ENCODE measurements at places on chromosomes 6 and 20.

DNA sequence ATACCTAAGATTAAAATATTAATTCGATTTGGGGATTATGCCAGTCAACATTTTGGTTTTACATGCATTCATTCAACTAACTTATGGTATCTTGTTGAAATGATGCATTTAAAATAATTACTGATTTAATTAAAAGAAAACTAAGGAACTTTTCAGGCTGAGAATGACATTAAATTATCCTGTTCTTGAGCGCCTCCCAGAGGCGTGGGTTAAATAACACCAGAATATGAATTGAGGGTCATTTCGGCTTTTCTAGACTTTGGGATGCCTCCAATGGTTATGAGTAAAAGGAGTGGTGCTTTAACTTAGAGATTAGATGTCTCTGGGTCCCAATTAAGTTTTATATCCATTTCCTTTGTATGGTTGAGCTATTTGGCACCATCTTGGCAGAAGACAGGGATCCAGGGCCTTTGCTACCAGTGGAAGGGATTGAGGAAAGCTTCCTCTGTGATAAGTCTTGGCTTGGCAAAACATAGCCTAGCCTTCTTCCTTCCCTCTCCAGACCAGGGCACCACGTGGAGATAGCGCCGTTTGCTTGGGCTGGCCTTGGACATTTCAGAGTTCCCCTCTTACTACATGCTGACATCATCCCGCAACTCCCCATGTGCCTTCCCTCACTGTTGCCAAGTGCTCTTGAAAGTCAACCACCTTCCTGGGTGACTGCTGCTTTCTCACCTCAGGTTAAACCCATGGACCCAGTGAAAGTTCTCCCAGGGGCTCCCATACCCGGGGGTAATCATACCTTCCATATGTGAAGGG is 28.7 kb downstream of the GNAS start:
- no peak for DNase-seq

GRCh38 chr6:2855061-2855519 is 13.4 kb upstream of the SERPINB1 start:
- DNase-seq = no peak

DNA sequence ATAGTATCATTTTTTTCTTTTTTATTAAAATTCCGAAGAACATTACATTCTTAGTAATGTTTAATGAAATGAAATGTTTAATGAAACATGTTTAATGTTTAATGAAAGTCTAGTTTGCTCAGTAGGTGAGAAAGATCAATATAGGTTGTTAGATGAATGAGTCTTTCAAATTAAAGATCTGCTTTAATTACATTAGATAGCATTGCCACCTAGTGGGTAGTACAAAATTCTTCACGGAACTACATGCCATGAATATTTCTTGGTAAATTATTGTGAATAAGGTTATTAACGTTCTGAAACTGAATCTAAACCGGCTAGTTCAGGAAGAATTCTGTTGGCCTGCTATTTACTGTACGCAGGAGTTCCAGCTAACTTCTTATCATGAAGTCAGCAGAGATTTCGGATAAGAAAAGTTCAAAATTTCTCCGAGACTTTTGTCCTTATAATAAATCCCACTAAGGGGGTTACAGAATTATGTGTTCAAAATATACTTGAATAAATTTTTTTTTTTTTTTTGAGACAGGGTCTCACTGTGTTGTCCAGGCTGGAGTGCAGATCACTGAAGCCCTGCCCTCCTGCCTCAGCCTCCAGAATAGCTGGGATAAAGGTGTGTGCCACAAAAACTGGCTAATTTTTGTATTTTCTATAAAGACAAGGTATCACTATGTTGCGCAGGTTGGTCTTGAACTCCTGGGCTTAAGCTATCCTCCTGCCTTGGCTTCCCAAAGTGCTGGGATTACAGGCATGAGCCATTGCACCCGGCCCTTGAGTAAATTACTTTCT is 7.9 kb upstream of the GMNN start:
- DNase-seq = peak; percentile 25

DNA sequence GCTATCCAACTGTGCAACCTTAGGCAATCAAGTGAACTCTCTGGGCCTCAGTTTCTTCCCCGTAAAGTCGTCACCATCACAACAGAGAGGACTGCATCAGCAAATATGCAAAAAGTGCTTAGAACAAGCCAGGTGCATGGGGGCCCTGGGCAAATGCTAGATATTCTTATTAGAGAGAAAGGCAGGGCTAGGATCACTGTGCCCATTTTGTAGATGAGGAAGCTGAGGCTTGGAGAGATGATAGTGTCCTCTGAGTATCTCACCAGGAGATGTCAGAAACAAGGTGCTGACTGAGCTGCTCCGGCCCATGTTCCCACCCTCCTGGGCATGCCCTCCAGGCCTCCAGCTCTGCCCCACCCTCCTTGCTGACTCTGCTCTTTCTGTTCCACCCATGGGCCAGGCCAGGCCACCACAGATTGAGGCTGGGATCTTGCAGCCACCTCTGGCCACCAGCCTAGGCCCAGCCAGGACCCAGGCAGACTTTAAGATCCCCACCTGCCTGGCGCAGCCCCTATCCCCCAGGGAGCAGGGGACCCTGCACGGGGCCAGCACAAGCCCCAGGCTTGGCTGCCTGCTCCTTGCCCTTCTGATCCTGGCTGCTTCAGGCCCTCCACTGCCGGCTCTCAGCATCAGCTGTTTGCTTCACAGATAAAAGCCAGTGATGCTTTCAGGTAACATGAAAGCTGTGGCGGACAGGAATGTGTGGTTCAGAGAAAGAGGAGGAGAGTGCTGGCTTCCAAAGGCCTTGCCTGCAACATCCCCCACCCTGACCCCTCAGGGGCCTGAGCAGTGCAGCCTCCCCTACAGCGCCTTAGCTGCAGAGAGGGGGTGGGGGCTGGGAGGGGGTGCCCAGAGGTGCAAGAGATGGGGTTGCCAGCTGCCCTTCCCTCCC is 47.6 kb downstream of the GRM4 start:
- DNase-seq = peak; percentile 61

DNA sequence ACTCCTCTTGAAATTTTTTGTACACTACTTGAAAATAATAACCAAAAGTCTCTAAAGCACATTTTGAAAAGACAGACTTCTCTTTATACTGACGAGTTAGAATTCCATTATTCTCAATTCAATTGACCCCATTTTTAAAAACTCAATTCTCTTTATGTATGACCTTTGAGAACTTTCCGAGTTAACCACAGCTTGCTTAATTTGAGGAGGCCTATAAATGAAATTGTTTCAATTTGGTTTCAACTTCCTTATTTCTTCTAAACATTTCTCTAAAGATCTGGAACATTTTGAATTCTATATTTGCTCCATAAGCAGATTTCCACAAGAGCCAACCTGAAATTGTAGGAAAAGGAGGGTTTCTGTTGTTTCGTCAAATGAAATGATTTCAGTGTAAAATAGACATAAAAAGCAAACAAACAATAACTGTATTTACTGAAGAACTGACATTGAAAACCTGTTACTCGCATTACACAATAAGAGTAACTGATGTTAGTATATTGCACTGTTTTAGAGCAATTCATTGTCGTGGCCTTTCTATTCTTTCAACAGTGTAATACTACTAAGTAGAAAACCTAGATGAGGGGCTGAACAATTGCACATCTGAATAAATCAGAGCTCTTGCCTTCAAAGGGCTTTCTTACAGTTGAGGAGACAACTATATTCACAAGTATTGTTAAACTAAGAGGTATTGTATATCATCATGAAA is 223.6 kb downstream of the HIVEP2 start:
- no peak for DNase-seq

DNA sequence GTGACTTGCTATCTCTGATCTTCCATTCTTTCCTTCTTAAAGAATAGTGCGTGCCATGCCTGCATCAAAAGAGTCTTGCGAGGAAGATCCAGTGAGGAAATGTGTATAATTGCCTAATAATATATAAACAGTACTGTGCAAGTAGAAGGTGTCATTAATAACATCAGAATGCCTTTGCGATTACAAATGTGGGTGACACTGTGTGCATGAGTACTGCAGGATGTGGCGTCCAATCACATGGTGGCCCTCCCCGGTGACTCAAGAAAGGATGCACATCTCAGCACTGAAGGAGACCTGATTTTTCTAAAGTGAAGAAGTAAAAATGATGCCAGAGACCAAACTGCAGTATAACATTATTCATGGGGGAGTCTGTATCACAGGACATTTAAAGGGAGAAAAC is 107.5 kb upstream of the EDN1 start:
- no peak for DNase-seq

- DNase-seq = peak; percentile 45
Measured at GRCh38 chr20:64115171-64115911, 8.0 kb upstream of the NPBWR2 start.

DNA sequence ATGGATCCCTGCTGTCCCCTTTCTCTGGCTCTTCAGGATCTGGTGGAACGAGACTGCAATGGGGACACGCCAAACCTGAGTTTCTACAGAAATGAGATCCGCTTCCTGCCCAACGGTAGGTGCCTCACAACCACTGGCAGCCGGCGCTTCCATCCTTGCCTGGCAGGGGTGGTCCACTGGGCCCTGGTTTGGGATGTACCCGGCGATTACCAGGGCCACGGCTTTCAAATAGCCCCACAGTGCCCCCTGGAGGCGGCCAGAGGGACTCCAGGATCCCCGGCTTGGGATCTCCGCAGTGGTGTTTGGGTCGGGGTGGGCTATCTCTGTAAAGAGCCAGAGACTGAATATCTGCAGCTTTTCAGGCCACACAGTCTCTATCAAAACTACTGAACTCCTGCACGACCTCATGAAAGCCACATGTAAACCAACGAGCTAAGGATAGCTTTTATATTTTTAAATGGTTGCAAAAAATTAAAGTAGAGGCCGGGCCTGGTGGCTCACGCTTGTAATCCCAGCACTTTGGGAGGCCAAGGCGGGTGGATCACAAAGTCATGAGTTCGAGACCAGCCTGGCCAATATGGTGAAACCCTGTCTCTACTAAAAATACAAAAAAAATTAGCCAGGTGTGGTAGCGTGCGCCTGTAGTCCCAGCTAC is 3.7 kb downstream of the OGFR start:
- DNase-seq = peak; percentile 50

DNA sequence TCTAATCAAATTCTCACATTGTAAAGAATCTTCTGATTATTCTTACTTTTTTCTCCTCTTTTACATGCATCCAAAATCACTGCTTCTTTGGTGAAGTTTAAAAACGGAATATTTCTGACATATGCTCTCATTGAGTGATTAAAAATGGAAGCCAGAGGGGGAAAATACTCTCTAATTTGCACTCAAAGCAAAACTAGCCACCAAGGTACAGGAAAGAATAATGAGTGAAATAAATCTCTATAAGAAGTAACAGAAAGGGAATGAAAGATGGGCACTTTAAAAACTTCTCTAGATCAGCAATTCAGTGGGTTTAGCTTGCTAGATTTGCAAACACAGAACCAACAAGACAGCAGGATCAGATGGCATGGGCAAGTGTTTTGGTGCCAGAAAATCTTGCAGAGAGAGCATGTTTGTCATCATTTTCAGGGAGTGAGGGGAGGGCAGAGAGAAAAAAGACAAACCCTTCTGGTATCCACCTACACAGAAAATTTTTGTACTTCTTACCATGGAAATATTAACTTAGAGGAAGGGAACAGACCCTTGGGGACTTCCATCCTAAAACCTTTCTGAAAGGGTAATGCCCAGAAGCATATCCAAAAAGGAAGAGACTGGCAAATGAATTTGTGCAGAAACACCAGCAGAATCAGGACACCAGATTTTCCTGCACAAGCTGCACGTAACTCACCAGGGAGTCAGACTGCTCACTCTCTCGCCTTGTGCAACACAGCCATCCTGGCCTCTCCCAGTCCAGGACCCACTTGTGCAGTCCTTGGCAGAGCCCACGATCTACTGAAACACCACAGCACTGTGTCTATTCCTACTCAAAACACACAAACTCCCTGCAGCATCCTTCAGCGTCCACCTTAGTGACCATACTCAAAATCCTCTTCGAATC is 270.2 kb upstream of the PRDM1 start:
- DNase-seq = no peak

DNA sequence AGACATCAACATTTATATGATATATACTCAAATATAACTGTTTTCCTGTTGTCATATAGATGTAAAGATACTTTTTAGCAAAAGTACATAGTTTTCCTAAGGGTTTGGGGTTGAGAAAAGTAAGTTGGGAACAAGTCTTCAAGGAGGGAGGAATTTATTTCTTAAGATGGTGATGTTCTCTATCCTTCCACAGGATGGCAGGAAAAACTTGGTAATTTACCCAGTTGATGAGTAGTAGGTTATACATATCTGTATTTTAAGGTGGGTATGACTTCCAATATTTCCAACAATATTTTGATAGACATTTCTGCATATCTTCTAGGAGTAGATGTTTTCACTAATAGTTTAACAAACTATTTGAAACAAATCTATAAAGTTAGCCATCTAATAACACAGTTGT is 254.4 kb downstream of the RIMS1 start:
- no peak for DNase-seq

DNA sequence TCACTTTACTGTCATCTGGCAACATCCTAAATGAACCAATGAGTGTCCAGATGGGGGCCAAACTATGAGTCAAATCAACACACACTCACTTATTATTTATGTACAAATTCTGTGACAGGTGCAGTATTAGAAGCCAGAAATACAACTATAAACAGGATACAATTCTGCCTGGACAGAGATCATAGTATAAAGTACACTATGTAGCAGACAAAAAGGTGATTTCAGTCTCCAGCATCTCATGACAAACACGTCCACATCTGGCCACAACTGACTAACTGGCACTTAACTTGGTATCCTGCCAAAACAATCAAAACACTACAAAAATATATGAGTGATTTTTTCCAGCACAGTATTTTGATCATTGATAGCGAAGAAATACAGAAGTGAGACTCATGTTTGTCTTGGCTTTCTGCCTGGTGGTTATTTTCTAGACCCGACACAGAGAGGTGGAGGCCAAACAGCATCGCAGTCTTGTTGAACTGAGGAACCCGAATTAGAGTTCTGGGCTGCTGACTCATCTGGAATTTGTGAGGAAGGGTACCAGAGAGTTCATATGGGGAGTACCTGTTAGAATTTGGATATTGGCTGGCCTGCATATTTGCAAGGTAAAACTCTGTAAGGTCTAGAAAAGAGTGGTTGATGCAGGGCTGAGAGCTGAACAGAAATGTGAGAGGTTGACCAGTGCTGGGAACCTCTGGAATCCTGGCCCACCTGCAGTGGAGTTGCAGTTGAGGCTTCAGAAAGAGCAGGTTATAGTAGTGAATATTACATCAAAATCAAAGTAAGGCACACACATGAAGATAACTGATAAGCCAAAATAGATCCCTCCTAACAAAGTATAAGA is 475.2 kb downstream of the PTPRT start:
- peak; percentile 16 for DNase-seq
